ENCODE measurements at places on chromosomes 3 and 15. TPM values are rescaled to one million over a fixed set of nuclear protein-coding genes. Genes with fewer than 3 reads are reported as not detected.

Gene SPATA12
- not detected for total RNA-seq

Gene ADAMTS17
- total RNA-seq: 5.9 TPM

Gene LXN
- 55.5 TPM for total RNA-seq

Gene RUBCN
- total RNA-seq: 26.3 TPM

Gene GOLGA8H
- 0.16 TPM for total RNA-seq

Gene PCLAF
- total RNA-seq: 0.66 TPM

Gene CASR
- not detected for total RNA-seq

Gene TMEM212
- total RNA-seq: 1.3 TPM

Gene SERPINI1
- 4.3 TPM for total RNA-seq

Gene ECT2
- total RNA-seq: 20.1 TPM

Gene CCDC71
- 31.8 TPM for total RNA-seq

- DNase-seq: no peak
Observed at GRCh38 chr15:31523027-31523654, 196.5 kb downstream of the KLF13 start.

DNA sequence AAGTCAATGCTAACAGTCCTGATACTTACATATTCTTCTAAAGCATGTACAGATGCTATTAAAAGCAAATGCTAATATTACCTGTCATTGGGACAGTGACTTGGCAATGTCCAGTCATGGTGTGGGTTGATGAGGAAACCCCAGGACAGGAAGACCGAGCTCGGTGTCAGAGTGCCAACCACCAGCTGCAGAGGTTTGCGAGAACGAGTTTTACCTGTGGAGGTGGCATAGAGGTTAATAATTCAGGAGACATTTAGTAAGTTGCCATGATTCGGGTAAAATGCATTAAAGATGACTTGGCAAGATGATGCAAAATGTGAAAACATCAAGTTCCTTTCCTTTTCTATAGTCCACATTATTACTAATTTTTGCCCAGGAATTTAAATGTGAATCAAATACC, 94.5 kb downstream of the ABI3BP start:
- DNase-seq: no peak

DNA sequence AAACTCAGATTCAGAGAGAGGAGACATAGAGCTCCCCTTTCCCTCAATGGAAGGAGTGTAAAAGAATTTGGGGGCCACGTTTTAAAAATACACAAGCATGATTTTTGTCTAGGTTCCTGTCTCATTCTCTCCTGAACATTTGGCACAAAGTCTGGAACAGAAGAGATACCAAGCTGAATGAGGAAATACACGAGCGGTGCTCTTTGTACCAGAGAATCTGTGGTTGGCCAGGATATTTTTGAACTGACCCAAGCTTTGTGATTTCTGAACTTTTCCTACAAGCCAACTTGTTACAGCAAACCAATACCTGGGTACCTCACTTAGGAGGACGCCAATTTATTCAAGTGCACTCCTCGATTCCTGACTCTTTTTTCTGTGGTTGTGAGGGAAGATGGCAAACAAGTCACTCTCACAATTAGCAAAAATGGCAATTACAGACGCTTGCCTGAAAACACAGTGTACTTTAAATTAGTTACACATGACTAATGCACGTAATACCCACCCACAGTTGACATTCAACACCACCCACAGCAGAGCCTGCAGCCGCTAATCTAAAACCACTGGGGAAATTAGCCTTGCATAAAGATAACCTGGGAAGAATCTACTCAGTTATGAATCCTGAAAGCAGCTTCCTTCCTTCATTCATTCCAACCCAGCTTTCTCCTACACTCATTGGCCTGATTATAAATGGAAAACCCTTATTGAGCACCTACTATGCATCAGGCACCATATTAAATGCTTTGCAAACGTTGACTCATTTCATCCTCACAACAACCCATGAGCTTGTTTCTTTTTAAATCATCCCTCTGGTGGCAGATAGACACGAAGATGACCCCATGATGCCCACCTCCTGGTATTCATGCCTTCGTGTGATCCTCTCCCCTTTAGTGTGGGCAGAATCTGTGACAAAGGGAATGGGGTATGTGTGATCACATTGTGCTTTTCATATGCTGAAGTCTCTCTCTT, 293.5 kb downstream of the KBTBD8 start:
- DNase-seq: no peak

GRCh38 chr3:43855674-43856299, 165.0 kb downstream of the ABHD5 start:
- DNase-seq: no peak

GRCh38 chr3:196700801-196701200, 11.2 kb downstream of the CEP19 start:
- no peak for DNase-seq

DNA sequence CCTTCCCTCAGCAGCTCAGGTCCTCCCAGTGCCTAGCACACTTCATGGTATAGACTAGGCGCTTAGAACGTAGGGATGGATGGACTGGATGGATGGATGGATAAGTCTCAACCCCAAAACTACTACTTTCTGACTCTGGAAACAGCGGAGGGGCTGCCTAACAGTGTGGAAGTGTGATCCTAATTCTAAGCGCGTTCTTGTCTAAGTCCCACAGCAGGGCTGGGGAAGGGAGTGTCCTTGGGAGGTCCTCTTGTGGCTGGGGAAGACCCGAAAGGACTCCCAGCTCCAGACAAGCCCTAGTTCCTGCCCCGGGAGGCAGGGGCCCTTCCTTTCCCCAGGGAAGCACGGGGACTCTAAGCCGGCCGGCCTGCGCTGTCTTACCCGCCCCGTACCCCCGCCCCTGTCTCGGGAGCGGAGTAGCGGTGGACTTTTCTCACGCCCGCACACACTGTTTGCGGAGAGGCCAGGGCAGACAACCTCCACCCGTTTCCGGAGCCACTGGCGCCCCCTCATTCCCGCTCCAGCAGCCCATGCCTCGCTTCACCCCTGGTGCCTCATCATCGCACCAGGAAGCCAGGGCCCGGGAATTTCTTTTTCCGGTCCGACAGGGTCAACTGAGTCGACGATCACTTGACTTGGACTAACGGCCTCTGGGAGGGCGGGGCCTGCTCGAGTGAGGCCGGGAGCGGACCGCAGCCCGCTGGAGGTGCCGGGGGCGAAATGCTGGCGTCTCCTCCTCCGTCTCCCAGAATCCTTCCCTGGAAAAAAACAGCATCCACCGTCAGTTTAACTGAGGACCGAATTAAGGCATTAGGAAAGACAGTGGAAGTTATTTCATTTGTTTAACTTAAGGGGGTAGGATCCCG, 133.3 kb downstream of the TBC1D2B start:
- DNase-seq: peak; percentile 74

DNA sequence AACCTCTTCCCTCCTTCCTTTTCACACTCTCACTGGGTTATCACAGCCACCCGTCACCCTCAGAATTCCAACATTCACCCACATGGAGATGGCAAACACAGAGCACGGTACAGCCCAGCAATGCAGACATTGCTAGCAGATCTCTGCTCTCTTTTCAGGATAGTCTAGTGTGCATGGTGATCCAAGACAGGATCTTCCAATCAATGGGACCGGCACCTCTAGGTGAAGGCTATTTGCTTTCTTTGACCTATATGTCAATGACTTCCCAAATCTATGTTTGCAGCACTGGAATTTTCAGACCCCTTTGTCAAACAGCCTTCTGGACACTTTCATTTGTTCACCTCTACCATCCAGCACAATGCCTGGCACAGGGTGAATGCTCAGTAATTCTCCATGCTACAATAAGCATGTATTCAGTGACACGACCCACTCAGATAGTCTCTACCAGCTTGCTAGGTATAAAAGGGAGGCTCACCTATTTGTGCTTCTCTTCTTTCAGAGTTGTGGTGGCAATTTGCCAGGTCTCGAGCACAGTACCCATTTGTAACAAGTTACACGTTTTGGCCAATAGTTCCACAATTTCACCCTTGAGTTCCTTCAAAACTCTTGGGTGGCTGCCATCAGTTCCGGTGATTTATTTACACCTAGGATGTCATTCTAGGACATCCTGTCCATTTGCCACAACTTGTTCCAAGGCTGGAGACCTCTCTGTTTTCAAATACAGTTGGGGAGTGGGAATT, 279.1 kb upstream of the ICE2 start:
- no peak for DNase-seq

DNA sequence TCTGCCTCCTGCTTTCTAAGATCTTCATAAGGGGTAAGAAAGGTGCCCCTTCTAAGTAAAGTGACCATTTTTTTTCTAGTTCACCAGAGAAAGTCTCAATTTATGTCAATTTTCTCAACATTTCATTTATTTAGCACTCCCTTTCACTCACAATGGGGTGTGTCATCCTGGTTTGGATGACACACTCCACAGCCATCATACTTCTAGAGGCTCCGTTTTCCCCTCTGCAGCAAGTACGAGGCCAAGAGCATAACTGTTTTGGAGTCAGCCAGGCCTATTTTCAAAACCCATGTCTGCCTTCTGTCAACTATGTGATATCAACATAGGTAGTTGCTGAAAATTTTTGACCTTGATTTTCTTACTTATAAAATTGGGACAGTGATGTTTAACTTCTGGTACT, 703.2 kb downstream of the NLGN1 start:
- no peak for DNase-seq

- no peak for DNase-seq
Observed at GRCh38 chr15:41513506-41514227, at the start of gene LTK. LTK (minus strand) TSS chr15:41513827; CDS start chr15:41513709, 118 bp downstream.

DNA sequence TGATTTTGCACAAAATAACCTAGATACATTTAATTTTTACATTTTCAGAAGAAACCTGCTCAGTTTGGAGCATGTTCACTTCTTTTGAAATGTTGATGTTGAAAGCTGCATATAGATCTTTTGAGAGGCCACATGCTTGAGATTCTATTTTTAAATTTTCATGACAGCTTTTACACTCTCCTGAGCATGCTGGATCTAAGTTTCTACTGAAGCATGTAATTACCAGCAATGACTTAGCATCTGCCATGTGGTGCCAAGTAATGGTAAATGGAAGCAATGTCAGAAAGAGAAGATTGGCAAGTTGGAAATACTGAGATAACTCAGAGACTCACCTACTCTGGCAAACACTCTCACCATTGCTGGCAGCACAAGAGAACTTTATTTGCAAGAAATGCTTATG, 310.6 kb downstream of the NSUN3 start:
- no peak for DNase-seq

DNA sequence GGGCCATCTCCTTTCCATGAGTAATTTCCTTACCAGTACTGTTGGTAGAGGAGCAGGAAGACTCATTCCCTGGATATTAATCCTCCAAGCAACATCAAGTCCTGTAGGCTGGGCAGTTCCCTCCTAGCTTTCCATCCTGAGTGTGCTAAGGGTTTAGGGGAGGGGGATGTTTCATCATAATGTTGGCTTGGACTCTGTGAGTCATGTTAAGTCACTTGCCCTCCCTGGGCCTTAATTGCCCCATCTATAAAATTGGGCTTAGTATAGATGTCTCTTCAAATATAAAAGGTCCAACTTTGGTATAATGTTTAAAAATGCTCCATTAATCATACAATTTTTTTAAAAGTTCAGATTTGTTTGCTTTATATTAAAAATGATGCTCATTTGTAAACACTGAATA, 52.7 kb downstream of the TLE3 start:
- no peak for DNase-seq

- DNase-seq: no peak
Observed at GRCh38 chr3:36738702-36739101, 25.7 kb downstream of the DCLK3 start.

DNA sequence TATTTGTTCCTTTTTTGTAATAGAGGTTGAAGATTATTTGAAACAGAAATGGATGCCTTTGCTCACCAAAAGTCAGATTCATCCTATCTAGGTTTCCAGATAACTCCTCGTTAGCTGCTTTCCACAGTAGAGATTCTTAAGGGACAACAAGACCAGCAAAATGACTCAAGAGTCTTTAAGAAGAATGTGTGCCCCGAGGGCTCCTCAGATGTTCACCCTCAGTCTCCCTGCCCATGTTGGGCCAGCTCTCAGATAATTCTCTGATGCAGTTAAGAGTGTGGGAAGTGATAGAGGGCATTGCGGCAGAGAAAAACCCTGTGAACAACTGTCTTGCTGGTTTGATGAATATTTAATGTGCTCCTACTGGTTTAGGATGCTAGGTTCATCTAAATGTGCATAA, 251.1 kb downstream of the PTPRG start:
- no peak for DNase-seq

DNA sequence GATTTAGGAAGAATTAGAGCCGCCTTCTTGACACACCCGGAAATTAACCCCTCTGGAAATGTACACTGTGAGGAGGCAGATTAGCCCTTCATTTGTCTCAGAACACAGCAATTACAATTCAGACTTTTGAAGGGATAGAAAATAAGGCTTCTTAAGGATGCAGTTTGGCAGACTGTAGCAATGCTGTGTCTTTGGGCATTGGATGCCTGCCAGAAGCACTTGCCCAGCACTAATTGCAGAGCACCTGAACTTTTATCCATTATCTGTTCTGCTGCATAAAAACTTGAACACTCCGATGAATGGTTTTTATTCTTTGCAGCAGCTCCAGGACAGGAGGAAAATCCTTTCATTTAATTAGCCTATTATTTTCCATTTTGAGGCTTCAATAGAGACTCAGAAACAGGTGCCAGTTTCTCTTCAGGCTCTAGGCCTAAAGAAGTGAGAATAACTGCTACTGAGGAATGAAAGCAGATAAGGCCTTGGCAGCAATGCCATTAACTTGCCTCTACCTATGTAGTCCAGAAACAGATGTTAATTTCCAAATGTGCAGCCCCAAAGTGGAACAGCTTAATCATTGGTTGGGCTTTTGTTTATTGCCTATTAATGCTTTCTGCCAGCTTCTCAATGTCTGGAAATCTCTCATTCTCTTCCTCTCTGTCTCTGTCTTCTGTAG, 418.5 kb downstream of the NSUN3 start:
- DNase-seq: no peak

DNA sequence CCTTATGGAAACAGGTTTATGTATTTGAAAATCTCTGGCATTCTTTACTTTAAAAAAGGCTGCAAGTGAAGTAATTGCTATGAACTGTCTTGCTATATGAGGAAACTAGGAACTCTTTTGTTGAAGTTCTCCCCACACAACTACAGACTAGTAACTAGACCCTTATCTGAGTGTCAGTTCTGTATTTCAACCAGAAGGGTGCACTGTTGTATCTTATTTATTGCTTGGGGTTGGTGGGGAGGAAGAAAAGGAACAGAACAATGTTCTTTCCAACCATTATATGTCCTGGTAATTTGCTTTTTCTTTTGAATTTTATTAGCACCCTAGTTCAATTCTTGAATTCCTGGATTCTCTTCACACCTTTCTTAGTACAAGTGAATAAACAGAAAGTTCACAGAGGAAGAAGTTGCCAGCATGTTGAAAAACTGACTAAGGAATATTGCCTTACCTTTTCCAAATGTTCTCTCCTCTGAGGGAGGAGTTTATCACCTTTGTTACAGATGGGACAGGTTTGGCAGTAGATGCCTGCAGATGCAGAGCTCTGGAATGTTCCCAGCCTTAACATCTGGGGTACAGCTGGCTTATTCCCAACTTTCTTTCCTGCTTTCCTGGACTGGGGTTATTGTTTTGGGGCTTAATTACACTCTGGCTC, 162.4 kb upstream of the CFAP20DC start:
- DNase-seq: no peak

GRCh38 chr3:26827169-26827568, 204.6 kb downstream of the LRRC3B start:
- DNase-seq: no peak
